HepG2 (cell line): ENCODE measurements at places on chromosomes 2 and 18. TPM values are rescaled to one million over a fixed set of nuclear protein-coding genes. Genes with fewer than 3 reads are reported as not detected.

DNA sequence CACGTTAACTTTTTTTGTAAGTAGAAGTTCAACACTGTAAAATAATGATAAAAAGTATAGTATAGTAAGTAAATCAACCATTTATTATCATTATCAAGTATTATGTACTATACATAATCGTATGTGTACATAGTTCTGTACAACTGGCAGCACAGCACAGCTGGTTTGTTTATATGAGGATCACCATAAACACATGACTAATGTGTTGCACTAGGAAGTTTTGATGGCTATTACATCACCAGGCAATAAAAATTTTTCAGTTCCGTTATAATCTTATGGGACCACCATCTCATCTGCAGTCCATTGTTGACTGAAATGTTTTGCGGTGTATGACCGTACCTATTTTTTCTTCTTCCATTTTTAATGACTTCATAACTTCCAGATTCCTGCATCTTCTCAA lies 39.2 kb upstream of the ZNF385B start:
- no peak overlapping the region for H3K4me3 ChIP-seq
- no peak for DNase-seq
- no peaks in the 10 kb centered on the region for H3K36me3 ChIP-seq
- no peaks in the 10 kb centered on the region for H3K4me1 ChIP-seq

DNA sequence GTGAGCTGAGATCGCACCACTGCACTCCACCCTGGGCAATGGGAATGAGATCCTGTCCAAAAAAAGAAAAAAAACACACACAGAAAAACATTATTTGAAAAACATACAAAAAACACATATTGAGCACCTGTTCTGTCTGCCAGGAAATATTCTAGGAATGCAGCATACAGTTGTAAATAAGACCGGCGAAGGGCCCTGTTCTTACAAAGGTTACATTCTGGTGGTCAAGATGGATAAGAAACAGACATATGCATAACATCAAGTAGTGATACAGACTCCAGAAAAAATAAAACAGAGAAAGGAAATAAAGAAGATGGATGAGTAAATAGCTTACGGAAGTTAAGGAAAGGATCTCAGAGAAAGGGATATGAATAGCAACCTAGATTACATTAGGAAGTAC lies 159.8 kb downstream of the GALNT3 start:
- no peaks in the 10 kb centered on the region for H3K27me3 ChIP-seq
- H3K27ac ChIP-seq: no peak overlapping the region
- H3K4me1 ChIP-seq: no peaks in the 10 kb centered on the region
- no peaks in the 10 kb centered on the region for H3K36me3 ChIP-seq
- H3K4me3 ChIP-seq: no peak overlapping the region
- DNase-seq: no peak

Gene TMEM17
- total RNA-seq: 0.22 and 0.28 TPM in 2 replicates

DNA sequence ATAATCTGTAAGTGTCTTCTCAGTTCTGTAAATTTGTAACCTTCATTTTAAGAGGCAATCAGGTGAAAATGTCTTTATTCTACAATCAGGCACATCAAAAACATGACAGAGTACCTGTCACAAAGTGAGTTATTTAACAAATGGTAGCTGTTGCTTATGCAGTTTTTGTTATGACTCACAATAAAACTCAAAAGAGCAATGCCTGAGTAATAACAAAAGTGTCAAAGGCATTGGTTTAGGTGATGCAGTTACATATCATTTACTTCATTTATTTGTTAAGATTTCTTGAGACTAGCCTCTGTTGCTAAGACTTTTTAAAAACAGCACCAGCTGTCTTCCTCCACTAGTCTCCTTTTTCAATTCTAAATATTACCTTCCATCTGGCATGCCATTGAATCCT lies 177.8 kb downstream of the KIAA1328 start:
- no peaks in the 10 kb centered on the region for H3K27me3 ChIP-seq
- H3K4me1 ChIP-seq: no peaks in the 10 kb centered on the region
- H3K4me3 ChIP-seq: no peak overlapping the region
- no peak for DNase-seq
- H3K36me3 ChIP-seq: no peaks in the 10 kb centered on the region

Gene GAREM1
- 2.9 TPM in 2 replicates for total RNA-seq

GRCh38 chr2:190255676-190256075 lies 64.0 kb downstream of the HIBCH start:
- no peaks in the 10 kb centered on the region for H3K4me1 ChIP-seq
- peaks cover 13% of the 10 kb centered on the region for H3K36me3 ChIP-seq
- no peak for DNase-seq
- H3K27me3 ChIP-seq: no peaks in the 10 kb centered on the region
- H3K27ac ChIP-seq: no peak overlapping the region

Gene ZNG1B
- 72.2 and 85.2 TPM in 2 replicates for total RNA-seq

Gene CAPN14
- not detected in 2 replicates for total RNA-seq

Gene CXCR1
- not detected in 2 replicates for total RNA-seq
